ENCODE measurements at places on chromosomes 5 and 9.

DNA sequence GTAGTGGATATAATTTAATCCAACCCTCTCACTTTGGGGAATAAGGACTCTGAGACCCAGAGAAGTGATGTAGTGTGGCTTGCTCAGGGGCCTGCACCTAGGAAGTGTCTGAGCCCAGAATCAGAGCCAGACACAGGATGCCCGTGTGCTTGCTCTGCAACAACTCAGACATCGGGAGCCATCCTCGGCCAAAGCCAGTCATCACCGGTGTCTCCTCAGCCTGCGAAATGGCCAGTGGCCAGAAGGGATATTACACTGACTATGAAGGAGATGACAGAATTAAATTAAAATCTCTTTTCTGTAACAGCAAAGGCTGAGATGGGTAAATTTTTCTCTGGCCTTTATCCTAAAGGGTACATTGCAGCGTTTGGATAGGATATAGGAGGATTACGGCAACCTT lies 102.9 kb downstream of the MARCHF11 start:
- DNase-seq: no peak

- no peak for DNase-seq
These were observed 209.6 kb downstream of the TRPM3 start for GRCh38 chr9:70911791-70912190.

DNA sequence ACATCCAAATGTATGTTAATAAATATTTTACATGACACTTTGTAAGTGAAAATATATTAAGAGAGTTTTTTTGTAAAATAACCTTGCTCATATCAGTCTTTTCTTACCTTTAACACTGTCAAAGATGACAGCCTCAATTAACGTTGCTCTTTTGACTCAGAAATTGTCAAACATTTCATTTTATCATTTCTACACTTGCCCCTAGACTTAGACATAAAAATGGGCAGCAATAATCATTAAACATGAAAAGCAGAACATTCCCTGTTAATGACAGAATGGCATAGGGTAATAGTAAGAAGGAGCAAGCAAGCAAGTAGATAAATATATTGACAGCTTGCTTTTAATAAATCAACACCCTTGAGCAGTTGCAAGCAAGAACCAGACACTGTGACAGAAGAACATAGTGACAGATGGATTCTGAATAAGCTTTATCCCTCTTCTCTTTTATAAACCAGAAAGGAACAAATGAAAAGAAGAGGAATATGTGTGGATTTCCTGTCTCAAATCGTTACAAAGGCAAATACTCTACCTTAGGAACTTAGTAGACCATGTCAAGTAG lies 796.0 kb upstream of the CHD1 start:
- no peak for DNase-seq

DNA sequence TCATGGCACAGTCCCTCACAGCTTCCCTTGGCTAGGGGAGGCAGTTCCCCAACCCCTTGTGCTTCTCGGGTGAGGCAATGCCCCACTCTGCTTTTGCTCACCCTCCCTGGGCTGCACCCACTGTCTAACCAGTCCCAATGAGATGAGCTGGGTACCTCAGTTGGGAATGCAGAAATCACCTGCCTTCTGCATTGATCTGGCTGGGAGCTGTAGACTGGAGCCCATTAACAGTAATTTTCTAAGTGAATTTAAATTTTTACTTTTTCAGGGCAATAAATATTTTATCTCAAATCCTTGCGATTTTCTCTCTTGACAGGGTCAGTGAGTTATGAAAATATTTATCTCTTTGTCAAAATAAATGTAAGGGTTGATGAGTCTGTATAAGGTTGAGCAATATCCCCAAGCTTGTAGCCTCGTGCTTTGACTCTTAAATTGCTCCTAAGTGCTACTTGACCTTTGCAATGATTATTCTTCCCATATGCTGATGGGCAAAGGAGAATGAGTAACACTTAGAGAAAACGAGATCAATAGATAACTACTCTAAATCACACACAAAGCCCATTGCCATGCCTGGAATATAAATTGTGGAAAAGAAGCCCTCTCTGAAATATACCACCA lies 82.1 kb upstream of the MOCS2 start:
- no peak for DNase-seq

DNA sequence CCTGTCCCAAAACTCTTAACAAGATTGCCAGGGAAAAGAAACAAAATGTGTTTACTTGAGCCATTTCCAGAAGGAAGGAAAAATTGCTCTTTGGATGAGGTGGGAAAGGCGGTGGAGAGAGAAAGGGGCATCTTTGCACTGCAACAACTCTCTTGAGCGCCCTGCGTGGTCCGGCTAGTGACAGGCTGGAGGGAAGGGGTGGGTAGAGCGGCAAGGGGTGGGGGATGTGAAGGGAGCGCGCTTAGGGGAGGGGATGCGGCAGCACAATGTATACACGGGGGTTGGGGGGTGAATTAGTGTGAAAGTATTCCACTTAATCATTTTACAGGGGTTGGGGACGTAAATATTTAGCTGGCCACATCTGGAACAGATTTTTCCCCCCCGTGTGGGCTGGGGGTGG lies 1.3 kb downstream of the FGF10 start:
- no peak for DNase-seq

GRCh38 chr9:97487107-97487506 lies 14.4 kb upstream of the TMOD1 start:
- no peak for DNase-seq

GRCh38 chr9:3868012-3868411 lies 342.2 kb upstream of the RFX3 start:
- no peak for DNase-seq

GRCh38 chr9:22103685-22104575 lies 94.8 kb upstream of the CDKN2B start:
- no peak for DNase-seq

DNA sequence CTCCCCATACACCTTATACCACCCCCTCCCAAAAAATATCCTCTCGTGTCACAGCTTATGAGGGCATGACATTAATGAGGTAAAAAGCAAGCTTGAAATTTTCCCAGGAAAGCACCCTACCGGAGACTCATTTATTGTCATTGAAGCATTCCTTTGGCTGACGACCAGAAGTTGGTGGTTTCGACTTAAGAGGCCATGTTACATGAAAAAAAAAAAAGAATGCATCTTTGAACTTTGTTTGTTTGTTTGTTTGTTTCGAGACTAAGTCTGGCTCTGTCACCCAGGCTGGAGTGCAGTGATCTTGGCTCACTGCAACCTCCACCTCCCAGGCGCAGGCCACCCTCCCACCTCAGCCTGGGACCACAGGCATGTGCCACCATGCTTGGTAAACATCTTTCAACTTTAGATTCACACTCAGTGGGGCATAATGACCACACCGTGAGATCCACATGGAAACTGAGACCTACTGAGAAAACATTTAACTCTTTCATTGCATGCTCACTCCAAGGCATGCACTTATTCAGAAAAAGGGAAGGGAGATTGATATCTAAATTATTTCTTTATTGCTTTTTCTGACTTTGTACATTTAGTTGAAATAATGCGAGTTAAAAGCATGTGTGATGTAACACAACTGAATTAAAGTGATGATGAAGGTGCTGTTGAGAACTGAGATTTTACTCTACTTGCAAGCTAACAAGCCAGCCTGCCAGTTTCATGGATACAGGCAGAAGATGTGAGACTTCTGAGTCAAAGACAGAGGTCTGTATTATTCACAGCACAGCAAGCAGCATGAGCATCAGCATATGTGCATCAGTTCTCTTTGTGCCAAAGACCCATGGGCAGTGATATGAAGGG lies 5.1 kb upstream of the RAB14 start:
- DNase-seq: no peak

DNA sequence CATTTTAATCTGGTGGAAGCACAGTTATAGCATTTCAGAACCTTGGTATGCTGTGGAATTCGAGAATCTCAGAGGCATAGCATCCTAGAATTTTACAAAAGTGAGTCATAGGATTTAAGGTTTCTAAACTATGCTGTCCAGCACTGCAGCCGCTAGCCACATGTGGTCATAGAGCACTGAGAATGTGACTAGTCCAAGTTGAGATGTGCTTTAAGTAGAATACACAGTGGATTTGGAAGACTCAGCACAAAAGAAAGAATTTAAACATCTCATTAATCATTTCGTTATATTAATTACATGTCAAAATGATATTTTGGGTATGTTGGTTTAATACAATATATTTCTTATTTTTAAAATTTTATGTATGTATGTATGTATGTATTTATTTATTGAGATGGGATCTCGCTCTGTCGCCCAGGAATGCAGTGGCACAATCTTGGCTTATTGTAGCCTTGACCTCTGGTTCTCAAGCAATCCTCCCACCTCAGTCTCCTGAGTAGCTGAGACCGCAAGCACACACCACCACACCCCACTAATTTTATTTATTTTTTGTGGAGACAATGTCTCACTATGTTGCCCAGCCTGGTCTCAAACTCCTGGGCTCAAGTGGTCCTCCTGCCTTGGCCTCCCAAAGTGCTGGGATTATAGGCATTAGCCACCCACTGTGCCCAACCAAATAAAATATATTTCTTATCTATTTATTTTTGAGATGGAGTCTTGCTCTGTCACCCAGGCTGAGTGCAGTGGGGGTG lies 20.4 kb upstream of the RPS14 start:
- DNase-seq: no peak

GRCh38 chr9:4011054-4011453 lies 288.8 kb downstream of the GLIS3 start:
- DNase-seq: no peak

- no peak for DNase-seq
These were observed 16.0 kb downstream of the GPSM1 start for GRCh38 chr9:136343121-136343883.

DNA sequence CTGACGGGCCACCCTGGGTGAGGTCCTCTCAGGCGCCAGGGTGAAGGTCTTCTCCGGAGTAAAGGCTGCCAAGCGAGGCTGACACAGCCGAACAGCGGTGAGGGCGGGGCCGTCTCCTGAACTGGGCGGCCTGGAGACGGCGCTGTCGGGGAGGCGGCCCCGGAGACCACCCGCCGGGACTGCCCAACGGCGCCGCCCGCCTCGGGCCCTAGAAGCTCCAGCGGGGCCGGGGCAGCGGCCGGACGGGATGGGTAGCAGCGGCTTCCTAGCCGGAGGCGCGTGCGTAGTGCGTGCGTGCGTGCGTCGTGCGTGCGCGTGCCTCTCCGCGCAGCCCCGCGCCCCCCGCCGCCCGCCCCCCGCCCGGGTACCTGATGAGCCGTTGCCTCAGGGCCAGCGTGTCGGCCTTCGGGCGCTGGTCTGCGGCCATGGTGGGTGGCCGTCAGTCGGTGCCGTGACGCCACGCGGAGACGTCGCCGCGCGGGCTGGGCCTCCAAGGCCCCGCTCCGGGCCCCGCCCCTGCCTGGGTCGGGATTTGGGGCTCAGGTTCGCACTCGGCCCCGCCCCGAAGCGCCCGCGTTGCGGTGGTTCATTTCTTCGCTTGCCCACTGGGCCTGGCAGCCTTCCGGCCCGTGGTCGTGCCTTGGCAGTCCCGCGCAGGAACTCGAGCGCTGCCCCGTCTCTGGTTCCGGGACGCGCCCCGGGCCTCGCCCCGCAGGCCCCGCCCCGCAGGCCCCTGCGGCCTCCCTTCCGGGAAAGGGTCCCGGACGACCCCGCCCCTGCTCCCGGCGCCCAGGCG lies at the start of gene PHYKPL:
TSS of gene PHYKPL (minus strand) at position 679 of the 796 bp plus-strand sequence. CDS start at position 427, 252 bp downstream.
- peak; percentile 82 for DNase-seq

- DNase-seq: no peak
These were observed 4.8 kb upstream of the ZNF366 start for GRCh38 chr5:72511774-72512592.

DNA sequence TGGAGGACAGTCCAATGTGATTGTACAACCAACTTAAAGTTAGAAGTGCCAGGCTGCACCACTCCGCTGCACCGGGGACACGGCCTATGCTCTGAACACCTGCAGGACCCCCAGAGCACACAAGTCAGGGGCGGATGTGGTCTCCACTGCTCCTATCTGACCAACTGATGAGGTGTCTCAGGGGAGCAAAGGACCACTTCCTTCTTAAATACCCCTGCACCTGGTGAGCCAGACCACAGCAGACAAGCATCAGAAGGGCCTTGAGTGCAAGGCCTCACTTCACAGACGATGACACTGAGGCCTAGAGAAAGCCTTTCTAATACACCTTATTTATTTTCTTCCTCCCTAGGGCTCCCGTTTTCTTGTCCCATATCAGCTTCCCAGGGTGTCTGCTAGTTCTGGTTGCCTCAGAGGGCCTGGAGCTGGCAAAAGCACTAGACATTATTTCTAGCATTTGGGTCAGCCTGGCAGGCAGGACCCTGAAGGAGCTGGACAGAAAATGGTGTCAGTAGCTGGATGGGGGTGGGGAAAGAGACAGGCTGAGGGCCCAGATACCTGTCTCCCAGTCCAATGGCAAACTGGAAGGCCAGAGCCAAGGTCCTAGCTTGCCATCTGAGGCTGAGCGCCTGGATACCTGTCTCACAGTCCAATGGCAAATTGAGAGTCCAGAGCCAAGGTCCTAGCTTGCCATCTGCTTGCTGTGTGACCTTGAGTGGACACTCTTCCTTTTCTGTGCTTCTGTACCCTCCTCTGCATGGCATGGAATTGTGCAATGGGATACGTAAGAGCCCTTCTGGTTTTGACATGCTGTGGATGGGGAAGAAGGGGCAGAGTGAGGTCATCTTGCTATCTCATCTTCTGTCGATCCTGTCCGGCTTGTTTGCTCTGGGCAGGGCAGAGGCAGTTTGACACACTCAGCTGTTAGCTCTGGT lies 9.0 kb downstream of the CCDC69 start:
- DNase-seq: peak; percentile 72

DNA sequence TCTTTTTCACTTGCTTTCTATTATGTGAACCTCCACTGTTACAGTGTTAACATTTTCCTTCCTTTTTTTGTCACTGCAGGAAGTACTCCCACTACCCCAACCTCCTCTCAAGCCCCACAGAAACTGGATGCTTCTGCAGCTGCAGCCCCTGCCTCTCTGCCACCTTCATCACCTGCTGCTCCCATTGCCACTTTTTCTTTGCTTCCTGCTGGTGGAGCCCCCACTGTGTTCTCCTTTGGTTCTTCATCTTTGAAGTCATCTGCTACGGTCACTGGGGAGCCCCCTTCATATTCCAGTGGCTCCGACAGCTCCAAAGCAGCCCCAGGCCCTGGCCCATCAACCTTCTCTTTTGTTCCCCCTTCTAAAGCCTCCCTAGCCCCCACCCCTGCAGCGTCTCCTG lies 18.8 kb downstream of the NUP214 start:
- no peak for DNase-seq
